ENCODE measurements at places on chromosomes 3 and 15. TPM values are rescaled to one million over a fixed set of nuclear protein-coding genes. Genes with fewer than 3 reads are reported as not detected.

- DNase-seq, result no peak
These were observed 15.9 kb downstream of the HRH1 start for GRCh38 chr3:11170052-11170770.

DNA sequence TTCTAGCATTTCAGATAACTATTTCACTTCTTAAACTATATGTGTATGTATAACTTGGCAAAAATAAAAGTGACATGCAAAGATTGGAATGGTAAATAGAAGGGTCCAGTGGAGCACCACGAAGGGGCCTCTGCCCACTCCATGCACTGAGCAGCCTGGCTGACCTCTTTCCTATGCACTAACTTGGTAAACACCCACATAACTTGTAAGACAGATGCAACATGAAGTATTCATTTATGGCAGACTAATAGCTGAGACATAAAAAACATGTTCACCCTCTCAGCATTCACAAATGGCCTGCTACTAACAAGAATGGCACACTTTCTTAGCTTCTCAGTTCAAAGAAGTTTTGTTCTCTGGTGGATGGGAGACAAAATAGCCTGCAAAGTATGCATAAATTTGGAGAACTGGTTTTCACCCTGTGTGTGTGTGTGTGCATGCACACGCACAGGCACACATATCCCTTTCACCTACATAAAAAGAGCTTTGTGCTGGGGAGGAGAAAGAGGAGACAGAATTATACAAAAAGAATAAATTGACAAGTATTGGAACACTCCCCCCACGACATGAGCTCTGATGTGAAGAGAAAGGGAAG, 26.5 kb upstream of the RYK start:
- no peak for DNase-seq

GRCh38 chr3:188198001-188198400, 44.0 kb downstream of the LPP start:
- no peak for DNase-seq

GRCh38 chr3:137008131-137008530, 50.3 kb downstream of the IL20RB start:
- DNase-seq, result no peak

GRCh38 chr3:145557405-145557804, 603.6 kb downstream of the PLOD2 start:
- no peak for DNase-seq

DNA sequence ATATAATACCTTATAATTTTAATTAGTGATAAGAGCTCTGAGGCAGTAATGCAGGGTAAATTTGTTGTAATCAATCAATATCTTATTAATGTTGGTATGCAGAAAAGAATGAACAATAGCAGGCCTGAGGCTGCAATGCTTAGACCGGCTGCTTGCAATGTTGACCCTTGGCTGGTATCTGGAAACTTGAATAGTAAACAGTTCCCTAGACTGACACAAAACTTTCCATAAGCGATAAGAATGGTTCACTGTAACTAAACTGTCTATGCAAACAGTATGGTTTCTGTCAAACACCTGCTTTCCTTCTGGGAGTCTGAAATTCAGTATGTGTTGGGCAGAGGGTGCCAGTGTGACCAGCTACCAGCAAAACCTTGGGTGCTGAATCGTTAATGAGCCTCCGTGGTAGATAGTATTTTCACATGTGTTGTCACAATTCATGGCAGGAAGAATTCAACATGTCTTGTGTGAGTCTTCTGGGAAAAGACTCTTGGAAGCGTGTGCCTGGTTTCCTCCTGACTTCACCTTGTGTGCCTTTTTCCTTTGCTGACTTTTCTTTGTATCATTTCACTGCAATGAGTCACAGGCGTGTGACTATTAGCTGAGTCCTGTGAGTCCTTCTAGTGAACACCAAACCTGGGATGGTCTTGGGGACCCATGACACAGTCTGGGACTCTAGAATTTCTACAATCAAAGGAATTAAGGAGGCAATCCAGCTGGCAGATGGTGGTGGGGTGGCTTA, 30.7 kb upstream of the CLRN1 start:
- DNase-seq, result no peak

ATP13A4 gene
- total RNA-seq, result 1.2 TPM

CCR4 gene
- total RNA-seq, result 0.27 TPM

All from sciatic nerve (tissue), 2 donors.